ENCODE measurements at places on chromosomes 3 and 15.

GRCh38 chr3:1442271-1442670, 349.4 kb downstream of the CNTN6 start:
- no peak for DNase-seq

GRCh38 chr3:133162670-133163305, 124.6 kb downstream of the TMEM108 start:
- DNase-seq = no peak

DNA sequence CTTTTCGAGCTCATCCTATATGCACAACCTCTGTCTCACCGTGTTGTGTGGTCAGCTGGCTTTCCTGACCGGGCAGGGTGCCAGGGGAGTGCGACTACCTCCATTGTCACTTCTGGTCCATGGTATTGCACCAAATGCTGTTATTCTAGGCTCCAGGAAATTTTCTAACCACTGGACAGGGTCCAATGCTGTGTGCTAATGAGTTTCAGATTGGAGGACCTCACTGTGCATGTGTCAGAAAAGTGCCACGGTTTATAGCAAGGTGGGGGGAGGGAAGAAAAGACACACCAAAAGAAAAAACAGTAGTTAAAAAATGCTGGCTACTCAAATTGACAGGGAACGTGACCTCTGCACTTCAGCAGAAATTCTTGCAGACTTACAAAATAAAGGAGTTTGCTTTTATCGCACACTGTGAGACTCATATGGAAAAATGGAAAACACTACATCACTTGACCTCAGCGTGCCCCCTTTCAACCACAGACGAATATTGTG, 480.1 kb downstream of the FOXP1 start:
- DNase-seq = no peak

DNA sequence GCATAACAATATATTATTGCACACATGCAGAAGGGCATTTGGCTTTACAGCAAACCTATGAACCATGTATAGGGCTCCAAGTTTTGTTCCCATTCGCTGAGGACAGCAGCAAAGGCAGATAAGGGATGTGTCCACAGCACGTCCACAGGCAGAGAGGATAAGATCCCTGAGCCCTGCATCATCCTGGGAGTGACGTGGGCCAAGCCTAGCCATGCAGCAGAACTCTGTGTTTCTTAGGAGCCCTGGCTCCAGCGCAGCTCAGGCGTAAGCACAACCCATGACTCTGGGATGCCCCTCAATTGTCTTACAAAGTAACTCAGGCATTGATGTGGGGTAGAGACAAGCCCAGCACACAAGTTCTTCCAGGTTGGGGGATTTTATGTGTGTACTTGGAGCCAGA, 194.3 kb upstream of the CTDSPL start:
- DNase-seq = no peak

- no peak for DNase-seq
These were observed 11.2 kb downstream of the IGDCC4 start for GRCh38 chr15:65411465-65412071.

DNA sequence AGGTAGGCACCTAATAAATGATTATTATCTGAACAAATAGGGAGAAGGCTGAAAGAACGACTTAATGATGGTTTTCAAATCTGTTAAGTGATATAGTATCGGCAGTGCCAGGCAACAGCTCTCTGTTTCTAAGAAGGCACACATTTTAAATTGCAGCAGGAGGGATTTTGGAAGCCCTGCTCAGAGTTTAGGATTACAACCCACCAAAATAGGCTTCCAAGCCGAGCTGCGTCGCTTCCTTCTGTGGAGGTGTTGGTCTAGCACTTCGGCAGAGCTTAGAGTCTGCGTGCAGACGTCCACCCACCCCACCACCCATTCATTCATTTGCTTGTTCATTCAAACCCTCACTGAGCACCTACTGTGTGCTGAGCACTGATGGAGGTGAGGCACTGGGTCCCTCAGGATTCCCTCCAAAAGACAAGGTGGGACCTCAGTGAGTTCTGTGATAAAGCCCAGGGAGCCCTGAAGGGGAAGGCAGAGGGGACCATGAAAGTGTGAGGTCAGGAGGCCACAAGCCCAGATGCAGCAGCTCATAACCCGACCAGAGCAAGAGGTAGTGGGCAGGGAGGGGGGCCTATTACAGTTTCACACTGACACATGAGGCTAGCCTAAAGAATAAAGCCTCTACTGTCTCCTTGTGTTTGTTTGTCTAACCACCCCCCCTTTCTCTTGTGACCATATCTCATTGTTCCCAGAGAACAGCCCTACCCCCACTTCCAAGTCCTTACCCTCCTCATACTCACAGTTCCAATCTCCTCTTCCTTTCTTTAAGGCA, 8.9 kb downstream of the ADCY5 start:
- no peak for DNase-seq

- no peak for DNase-seq
These were observed 59.0 kb upstream of the NECTIN3 start for GRCh38 chr3:111012388-111013248.

- DNase-seq = no peak
These were observed 1046.3 kb downstream of the ROBO2 start for GRCh38 chr3:78086150-78086549.

All from T-helper 9 cell (primary cell).